Posterior vena cava (tissue), 2 donors: ENCODE measurements at places on chromosomes 16 and 17. TPM values are rescaled to one million over a fixed set of nuclear protein-coding genes. Genes with fewer than 3 reads are reported as not detected.

Gene CPNE7
- not detected for total RNA-seq

Gene UMOD
- total RNA-seq: not detected

Gene BOLA2
- 7.8 TPM for total RNA-seq

Gene GUCY2D
- total RNA-seq: not detected

Gene OR4D1
- not detected for total RNA-seq

Gene CDR2L
- total RNA-seq: 26.0 TPM

Gene HS3ST6
- not detected for total RNA-seq

Gene CCDC200
- total RNA-seq: not detected

Gene CCL4
- 2.6 TPM for total RNA-seq

Gene HEXIM1
- 46.9 TPM for total RNA-seq

Gene KRT16
- not detected for total RNA-seq

Gene CACNG5
- total RNA-seq: not detected

Gene FDXR
- total RNA-seq: 6.2 TPM

Gene DPEP2
- total RNA-seq: 3.0 TPM

Gene KRTAP1-5
- not detected for total RNA-seq

Gene SDK2
- total RNA-seq: 1.4 TPM

Gene TBX6
- 0.57 TPM for total RNA-seq

Gene CHD3
- 67.4 TPM for total RNA-seq
